ENCODE measurements at places on chromosomes 4 and X.

- DNase-seq: no peak
Measured at GRCh38 chr4:152999346-153000075, 63.4 kb downstream of the FHDC1 start.

DNA sequence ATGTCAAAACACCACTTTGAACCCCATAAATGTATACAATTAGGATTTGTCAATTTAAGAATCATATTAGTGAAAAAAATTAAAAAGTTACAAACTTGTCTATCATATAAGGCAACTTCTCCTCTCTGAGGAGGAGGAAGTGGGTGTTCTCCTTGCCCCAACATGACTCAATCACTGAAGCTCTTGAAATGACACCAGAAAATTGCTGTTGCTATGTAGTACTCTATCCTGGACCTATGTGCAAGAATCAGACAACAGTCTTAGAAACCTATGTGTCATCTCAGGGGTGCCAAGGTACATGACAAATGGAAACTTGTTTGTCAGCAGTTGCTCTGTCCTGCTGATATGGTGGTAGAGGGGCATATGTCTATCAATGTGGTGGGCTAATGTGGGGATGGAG, 47.7 kb downstream of the HMGB3 start:
- no peak for DNase-seq

DNA sequence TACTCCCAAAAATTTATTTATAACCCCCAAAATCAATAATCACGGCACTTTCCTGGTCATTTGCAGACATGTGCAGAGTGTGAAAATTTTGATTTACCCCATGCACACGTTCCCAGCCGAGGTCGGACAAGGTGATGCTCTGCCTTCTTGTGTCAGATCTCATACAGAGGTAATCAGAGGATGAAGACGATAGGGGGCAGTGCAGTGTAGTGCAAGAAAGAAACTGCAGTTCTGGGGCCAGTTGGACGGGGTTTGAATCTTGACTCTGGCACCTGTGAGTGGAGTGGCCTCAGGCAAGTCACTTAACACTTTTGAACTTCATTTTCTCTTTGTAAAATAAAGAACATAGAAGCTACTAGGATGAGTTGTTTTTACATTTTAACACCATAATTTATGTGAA, 88.4 kb downstream of the FRMPD3 start:
- DNase-seq: no peak

DNA sequence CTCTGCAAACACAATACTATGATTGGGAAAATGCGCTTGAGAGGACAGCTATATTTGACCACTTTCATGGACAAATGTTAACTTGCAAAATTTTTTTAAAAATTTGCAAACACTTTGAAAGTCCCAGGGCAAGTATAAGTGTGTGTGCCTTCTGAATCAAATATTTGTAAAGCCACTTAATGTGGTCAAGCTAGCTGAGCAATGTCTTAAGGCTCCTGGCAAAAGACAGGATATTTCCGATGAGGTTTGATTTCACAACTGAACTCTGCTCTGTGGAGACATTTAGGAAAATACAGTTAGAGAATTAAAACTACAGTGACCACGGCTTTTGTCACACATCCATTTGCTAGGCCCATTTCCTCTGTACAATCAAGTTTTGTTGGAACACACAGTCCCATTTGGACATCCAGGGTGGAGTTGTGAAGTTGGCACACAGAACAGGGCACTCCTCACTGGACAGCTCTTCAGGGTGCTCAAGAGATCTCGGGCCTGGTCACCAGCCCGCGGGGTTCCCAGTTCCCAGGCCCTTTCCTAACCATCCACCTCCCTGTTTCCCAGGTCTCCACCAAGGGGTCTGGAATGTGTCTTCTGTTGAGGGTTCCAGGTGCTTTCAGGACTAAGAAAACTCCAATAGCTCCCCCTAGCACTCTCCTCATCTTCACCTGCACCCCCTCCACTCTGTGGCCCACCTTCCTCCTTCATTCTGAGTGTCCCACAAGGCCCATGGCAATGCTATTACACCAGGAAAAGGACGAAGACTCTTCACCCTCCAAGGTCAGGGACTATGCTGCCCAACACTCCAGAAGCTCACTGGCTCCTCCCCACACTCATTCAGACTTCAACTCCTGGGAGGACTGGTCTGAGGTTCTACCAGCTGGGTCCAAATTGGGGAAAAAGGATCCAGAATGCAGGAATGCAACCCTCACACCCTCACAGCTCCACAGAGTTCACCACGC, 41.9 kb downstream of the XAGE2 start:
- DNase-seq: no peak

DNA sequence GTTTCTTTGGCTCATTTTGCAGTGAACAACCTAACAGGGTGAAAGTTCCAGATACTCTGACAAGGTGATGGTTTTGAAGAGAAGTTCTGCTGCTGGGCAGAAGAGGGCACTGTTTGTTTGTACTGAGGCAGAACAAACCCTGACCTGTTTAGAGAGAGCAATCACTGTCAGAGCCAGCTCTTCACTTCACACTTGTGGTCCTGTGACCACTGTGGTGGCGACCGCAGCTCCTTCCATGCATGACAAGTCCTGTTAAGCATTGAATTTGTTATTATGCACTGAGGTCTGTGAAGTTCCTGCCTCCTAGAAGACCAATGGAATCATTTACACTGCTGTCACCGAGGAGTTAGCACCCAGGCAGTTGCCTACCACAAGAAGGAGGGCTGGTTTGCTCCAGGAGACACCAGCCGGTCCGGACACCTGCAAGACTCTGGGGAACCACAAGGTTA, 86.6 kb downstream of the ZNF330 start:
- peak; percentile 82 for DNase-seq

DNA sequence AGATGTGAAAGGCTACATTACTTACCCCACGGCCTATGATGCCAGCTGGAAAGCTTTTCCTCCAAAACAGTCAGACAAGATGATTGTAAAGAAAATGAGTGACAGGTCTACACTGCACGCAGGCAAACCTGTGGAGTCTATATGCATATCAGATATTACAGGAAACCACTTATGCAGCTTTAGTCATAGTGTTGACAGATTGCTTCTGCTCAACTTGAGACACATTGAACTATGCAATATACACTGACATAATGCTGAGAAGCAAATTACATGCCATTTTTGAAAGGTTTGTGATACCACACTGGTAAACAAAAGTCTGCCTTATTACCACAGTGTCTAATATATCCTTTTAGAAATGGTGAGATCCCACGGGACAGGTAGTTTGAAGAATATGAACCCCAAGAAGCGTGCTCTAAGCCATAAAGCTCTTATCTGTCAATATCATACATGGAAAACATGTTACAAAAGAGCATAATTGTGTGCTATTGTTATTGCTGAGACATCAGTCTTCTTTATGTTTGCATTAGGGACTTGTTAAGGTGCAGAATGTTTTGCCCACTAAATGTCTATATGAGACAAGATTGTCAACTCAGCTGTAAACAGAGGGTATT, 1835.8 kb upstream of the TENM3 start:
- no peak for DNase-seq

Data from epithelial cell of proximal tubule (primary cell).